ENCODE measurements at places on chromosomes 11 and 22.

DNA sequence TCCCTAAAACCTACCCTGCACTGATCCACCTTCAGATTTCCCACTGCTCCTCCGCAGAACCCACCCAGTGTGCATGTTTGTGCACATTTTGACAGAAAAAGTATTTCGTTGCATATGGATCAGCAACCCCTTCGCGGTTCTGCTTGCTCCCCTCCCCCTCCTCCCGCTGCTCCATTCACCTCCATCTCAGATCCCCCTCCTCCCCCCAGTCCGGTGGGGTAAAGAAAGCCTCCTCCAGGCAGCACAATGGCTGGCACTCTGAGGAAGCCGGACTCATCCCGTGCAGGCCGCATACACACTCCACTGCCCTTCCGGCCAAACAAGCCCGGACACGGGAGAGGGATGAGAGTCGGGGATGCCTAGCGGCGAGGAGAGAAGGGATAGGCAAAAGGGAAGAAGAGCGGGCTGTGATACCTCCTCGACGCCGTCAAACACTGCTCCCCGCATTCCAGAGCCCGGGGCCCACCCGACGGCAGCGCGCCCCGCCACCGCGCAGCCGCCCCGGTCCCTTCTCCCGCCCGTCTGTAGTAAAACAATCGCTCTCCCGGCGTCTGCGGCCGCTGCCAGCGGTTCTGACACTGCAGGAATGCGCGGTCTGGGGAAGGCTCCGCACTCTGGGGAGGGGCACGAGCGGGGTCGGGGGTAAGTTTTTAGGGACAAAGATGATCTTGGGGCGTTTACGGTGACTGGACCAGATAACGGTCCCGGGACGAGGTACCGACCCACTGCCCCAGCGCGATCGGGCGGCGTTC is 915 bp downstream of the FEZ1 start:
- peak; percentile 26 for DNase-seq

DNA sequence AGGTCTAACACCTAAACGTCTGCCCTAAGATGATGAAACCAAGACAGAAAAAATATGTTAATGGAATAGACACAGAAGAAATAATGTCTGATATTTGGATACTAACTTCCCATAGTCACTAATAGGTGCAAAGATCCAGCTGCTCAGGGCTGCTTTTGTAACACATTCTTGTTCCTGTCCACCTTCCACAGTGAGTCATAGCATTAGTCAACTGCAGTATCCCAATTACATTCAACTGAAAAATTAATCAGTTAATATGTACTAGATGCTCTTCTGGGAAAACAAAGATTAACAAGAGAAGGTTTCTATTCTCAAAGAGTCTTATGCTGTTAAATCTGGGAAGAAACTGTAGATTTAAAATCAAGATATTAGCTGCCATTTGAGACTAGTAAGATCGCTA is 47.6 kb downstream of the HEPHL1 start:
- no peak for DNase-seq

- DNase-seq, result no peak
Measured at GRCh38 chr11:23570828-23571227, 710.6 kb upstream of the CCDC179 start.

GRCh38 chr11:35126000-35126878 is 12.7 kb upstream of the CD44 start:
- DNase-seq, result peak; percentile 20

DNA sequence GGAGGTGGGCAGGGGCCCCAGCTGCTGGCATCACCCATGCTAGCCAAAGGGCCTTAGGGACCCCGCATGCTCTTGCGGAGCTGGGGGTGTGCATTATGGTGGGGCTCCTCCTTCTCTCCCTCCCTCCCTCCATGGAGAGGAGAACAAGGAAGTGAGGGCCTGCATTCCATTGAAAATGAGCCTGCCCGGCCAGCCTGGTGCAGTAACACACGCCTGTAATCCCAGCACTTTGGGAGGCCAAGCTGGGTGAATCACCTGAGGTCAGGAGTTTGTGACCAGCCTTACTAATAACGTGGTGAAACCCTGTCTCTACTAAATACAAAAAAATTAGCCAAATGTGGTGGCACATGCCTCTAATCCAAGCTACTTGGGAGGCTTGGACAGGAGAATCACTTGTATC is 22.4 kb downstream of the SNAP29 start:
- no peak for DNase-seq

- DNase-seq, result no peak
Measured at GRCh38 chr22:47586946-47587345, 824.5 kb downstream of the TBC1D22A start.

GRCh38 chr11:83238111-83238510 is 44.6 kb downstream of the ANKRD42 start:
- no peak for DNase-seq

- no peak for DNase-seq
Measured at GRCh38 chr22:42993651-42994275, 21.2 kb downstream of the PACSIN2 start.

DNA sequence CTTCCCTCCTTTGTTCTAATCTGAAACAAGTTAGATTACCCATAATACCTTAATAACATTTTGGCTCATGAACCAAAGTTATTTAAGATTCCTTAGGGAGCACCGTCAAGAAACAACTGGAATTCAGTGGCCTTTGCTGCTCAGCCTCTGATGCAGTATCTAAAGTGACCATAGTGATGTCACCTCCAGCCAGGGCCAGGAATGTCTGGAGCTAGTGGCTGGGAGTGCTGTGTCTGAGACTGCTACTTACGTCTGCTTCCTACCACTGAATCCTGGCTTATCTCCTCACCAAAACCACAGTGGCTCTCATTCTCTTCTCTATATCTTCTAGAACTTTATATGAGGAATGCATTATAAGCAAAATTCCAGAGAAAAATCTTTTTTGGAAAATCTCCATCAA is 658.0 kb downstream of the DLG2 start:
- no peak for DNase-seq

GRCh38 chr22:39308614-39309363 is 10.6 kb downstream of the RPL3 start:
- DNase-seq, result no peak

DNA sequence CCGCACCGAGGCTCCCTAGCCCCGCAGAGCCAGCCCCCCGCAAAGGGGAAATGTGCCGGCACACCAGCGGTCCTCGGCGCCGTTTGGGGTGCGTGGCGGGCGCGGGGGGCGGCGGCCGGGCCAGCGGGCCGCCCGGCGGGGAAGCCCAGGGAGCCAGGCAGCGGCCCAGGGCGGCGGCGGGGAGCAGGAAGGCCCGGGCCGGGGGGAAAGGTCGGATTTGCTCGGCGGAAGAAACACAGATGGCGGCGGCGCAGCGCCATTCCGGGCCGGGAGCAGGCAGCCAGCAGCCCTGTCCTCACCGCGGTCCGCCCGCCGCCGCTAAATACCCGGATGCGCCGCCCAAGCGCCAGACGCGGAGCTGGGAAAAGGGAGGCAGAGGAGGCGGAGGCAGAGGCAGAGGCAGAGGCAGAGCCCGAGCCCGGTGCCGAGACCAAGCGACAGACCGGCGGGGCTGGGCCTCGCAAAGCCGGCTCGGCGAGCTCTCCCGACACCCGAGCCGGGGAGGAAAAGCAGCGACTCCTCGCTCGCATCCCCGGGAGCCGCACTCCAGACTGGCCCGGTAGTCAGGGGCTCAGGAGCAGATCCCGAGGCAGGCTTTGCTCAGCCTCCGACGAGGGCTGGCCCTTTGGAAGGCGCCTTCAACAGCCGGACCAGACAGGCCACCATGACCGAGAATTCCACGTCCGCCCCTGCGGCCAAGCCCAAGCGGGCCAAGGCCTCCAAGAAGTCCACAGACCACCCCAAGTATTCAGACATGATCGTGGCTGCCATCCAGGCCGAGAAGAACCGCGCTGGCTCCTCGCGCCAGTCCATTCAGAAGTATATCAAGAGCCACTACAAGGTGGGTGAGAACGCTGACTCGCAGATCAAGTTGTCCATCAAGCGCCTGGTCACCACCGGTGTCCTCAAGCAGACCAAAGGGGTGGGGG is 2.6 kb upstream of the GCAT start:
- DNase-seq, result peak; percentile 74

- no peak for DNase-seq
Measured at GRCh38 chr11:69582756-69583467, 58.0 kb upstream of the CCND1 start.

GRCh38 chr11:104134745-104135144 is 29.2 kb downstream of the PDGFD start:
- no peak for DNase-seq

GRCh38 chr11:124943254-124943616 is 7.4 kb upstream of the HEPACAM start:
- no peak for DNase-seq

DNA sequence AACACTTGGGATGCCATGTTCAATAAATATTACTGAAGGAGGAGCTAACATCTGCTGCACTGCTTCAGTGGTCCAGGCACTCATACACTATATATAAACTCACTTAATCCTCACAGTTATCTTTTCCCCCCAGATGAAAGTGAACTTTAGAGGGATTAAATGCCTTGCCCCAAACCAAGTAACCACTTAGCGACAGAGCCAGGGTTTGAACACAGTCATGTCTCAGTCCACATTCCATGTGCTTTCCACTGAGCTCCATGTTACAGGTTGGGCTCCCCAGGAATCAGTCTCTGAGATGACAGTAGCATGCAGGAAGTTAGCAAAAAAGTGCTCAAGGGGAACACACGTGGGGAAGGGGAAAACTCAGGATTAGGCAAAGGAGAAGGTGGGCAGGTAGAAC is 59.3 kb downstream of the ENDOD1 start:
- DNase-seq, result no peak

GRCh38 chr11:27722953-27723344 is 22.7 kb upstream of the BDNF start:
- DNase-seq, result no peak

DNA sequence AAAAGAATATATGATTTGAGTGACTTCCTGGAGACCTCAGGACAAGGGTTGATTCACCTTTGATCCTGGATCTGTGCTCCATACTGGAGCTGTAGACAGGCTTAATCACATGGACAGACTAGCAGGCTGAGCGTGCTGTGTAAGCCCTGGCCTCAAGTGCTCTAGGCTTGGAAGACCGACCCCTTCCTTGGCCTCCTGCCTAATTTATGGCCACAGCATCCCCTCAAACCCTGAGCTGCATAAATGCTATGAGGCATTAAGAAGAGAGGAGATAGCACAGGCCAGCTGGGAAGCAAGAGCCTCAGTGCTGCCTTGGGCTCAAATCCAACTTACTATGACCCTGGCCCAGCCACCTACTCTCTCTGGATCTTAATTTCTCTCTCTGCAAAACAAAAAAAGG is 385.1 kb downstream of the BUD13 start:
- DNase-seq, result no peak

GRCh38 chr11:29324328-29324727 is 692.5 kb downstream of the KCNA4 start:
- DNase-seq, result no peak

DNA sequence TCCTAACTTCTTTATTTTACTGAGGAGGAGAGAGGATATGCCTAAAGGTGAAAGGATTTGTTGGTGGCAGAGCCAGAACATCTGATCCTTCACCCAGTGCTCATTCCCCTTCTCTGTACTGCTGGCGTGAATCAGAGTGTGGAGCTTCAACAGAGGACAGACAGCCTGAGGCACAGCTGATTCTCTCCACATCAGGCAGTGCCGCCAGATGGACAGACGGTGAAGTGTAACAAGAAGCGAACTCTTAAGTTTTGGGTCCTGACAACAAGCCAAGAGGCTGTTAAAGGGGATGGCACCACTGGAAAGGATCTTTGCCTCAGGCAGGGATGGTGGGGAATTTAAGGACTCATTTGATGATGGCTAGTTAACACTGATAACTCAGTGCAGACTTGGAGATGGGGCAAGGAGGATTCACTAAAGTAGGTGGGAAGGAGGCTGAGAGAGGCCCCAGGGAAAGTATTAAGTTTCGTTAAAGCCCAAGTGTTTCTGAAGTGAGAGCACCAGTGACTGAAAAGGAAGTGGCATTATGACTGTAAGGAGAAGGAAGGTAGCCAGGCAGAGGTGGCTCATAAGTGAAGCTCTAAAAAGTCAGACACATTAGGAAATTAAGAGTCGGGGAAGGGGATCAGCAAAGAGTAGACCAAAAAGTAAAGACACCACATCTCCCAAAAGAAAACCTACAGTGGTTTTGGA is 81.3 kb downstream of the CLPB start:
- no peak for DNase-seq
